ENCODE measurements at places on chromosomes 12 and 14.

GRCh38 chr12:17276196-17276595, 670.2 kb upstream of the LMO3 start:
- no peak for ATAC-seq

GRCh38 chr14:36056845-36057244, 119.7 kb downstream of the PTCSC3 start:
- no peak for ATAC-seq

GRCh38 chr12:5746917-5747316, 198.1 kb downstream of the ANO2 start:
- no peak for ATAC-seq

GRCh38 chr12:47085815-47086252, 6.1 kb upstream of the AMIGO2 start:
- peak; percentile 85 for ATAC-seq

- no peak for ATAC-seq
These were observed 292.1 kb downstream of the GLT1D1 start for GRCh38 chr12:129145381-129145780.

- ATAC-seq: no peak
These were observed 4.1 kb downstream of the CIPC start for GRCh38 chr14:77102154-77102553.

GRCh38 chr14:81388336-81388735, 11.8 kb downstream of the STON2 start:
- no peak for ATAC-seq

- peak; percentile 90 for ATAC-seq
These were observed 90.2 kb downstream of the NTN4 start for GRCh38 chr12:95700316-95700785.

DNA sequence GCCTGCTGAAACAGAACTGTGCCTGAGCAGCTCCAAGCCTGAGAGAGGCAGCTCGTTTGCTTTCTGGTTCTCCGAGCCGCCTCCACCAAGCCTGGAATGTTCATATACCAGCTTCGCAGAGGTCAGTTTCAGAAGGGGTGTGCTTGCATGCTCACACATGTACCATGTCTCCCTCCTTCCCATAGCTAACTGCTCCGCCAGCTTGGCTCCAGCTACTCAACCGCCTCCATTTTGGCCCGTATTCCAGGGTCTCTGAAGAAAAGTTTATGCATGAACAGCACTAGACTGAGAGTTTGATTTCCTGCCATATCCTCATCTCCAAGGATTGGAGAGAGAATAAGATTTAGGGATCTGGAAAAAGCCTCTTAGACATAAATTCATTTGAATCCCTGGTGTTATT, 103.7 kb downstream of the SMOC1 start:
- ATAC-seq: no peak

DNA sequence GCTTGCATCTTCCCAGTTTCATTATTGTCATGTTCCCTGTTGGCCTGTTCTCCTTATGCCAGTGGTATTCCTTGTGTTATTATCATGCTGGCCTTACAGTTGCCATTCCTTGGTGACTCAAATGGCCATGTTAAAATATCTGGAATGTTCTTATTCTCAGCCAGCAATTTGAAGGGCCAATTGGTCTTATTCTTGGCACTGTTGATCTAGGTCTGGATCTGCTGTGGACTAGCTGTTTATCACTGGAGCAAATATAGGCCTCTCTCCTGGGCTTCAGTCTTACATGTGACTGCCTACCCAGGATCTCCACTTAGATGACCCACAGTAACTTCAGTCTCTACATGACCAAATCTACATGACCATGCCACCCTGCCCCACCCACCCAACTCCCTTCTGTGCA, 5.4 kb downstream of the CIPC start:
- ATAC-seq: no peak

DNA sequence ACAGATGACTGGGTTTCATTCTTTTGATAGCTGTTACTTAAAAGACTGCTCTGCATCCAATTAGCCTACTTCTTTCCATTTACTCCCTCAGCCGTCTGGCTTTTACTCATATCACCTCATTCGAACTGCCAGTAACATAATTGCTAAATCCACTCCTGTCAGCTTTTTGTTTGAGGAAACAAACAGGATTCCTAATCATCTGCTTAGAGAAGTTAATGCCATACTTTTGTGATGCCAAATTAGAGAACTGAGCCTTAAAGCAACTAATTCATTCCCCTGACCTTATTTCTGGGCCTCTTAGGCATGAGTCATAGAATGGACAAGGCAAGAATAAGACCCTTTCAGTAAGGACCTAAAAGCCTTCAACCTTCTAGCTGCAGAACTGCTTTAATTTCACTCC, 2.9 kb downstream of the OXA1L start:
- ATAC-seq: no peak

DNA sequence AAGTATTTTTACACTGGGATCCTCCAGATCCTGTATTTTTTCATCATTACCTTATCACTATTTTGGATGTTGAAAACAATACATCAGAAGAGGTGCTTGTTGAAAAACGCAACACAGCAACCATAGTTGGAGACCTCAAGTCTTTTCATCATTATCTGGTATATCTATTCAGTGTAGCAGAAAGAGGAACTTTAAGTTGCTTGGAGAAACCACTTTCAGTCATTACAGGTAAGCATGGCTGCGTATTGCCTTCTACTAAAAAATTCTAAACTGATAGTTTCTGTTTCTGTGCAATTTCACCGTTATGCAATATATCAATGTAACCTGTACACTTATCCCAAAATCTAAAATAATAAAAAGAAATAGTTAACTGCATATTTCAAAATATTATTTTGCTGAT, 32.2 kb upstream of the PTPRQ start:
- ATAC-seq: no peak

DNA sequence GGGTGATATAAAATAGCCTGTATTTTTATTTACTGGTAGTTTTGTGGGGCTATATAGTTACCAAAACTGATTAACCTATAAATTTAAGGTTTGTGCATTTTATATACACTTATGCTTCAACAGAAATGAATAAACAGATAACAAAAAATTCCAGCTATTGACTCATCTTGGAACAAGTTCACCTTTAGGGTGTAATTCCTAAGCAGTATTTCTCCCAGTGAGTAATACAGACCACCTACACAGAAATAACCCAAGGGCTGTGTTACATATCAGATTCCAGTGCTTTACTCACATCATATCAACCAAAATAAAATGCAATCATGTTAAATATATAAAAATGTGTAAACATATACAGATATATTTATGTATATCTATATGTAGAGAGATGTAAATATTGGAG, 345.6 kb downstream of the ADAMTS20 start:
- no peak for ATAC-seq

GRCh38 chr12:51886021-51886710, 1.7 kb upstream of the ANKRD33 start:
- peak; percentile 71 for ATAC-seq

DNA sequence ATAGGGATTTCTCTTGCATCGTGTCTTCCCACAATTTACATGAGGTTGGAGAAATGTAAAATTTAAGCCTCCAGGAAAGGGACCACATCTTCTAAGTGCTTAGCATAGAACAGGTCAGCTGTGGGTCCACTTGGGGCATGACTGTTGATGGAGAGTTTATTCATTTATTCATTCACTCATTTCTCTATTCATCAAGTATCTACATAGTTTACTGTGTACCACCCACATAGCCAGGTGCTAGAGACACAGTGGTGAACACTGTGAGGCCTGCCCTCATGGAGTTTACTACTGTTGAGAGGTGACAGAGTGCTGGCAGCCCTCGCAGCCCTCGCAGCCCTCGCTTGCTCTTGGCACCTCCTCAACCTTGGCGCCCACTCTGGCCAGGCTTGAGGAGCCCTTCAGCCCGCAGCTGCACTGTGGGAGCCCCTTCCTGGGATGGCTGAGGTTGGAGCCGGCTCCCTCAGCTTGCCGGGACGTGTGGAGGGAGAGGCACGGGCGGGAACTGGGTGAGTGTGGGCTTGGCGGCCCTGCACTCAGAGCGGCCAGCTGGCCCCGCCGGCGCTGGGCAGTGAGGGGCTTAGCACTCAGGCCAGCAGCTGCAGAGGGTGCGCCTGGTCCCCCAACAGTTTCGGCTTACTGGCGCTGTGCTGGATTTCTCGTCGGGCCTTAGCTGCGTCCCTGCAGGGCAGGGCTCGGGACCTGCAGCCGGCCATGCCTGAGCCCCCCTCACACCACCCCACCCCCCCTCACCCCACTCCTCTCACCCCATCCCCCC, 1.7 kb upstream of the JPH4 start:
- no peak for ATAC-seq

DNA sequence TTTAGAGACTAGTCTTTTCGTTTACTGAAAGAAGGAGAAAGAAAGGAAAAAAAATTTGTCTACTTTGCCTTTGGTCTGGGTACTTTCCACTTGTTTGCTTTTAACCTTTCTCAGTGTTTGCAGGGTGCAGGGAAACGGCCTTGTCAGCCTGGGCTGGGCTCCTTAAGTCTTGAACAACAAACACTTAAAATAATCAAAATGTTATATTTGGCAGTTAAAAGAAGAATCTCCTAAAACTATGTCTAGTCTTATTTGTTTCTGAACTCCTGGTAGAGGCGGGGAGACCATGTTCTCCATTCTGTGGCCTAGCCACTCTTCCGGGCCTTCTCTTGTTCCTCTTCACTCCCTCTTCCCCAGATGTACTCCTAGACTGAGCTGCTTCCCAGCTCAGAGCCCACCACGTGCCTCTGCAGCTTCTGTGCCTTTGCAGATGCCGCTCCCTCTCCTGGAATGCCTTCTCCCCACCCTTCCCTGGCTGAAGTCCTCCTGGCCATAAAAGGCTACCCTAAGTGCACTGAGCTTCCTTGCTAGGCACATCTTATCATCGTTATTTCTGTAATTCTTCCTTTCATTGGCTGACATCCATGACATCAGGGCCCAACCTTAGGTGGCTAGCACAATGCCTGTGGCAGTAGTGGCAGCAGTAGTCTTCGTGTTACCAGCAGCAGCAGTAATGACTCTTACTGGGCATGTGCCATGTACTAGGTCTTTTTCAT, 432.9 kb downstream of the ZFP36L1 start:
- ATAC-seq: peak; percentile 38

GRCh38 chr14:50085570-50086320, 30.6 kb downstream of the VCPKMT start:
- ATAC-seq: peak; percentile 87

GRCh38 chr14:97977651-97978261, 1180.6 kb downstream of the VRK1 start:
- ATAC-seq: no peak

GRCh38 chr14:34046799-34047520, 96.1 kb upstream of the EGLN3 start:
- ATAC-seq: no peak

DNA sequence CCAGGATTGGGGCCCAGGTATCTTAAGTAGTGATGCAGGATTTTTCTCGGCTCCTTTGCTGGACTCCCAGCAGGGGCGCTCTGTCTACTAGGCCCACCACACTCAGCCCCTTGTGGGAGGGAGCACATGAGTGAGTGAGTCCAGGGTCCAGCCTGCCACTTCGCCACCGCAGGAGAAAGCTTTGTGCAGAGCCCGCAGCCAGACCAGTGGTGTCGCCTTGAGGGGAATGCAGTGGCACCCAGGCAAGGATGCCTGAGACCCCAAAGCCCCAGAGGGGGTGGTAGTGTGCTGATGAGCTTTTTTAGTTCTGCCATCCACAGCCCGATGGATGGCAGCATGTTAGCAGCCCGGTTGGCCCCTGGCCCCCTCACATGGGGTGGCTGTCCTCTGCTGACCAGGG, 5.4 kb upstream of the MRPS35 start:
- ATAC-seq: no peak

- no peak for ATAC-seq
These were observed 201.2 kb downstream of the CHST11 start for GRCh38 chr12:104657726-104658484.

Measured in stimulated activated memory B cell treated with anti-CD40 and anti-IgM and Interleukin-4, amounts not matched to agents 10 μg/mL and 1 μg/mL and 100 μg/mL, for 72 hours (primary cell).